ENCODE measurements at places on chromosomes 11 and 22.

GRCh38 chr22:20948450-20948849, 18.6 kb upstream of the AIFM3 start:
- no peak for DNase-seq

GRCh38 chr11:122304973-122305372, 189.0 kb upstream of the BLID start:
- no peak for DNase-seq

GRCh38 chr11:22512457-22512856, 113.2 kb downstream of the FANCF start:
- no peak for DNase-seq

- DNase-seq = peak; percentile 81
Observed at GRCh38 chr11:65421794-65422632, 585 bp upstream of the NEAT1 start.

DNA sequence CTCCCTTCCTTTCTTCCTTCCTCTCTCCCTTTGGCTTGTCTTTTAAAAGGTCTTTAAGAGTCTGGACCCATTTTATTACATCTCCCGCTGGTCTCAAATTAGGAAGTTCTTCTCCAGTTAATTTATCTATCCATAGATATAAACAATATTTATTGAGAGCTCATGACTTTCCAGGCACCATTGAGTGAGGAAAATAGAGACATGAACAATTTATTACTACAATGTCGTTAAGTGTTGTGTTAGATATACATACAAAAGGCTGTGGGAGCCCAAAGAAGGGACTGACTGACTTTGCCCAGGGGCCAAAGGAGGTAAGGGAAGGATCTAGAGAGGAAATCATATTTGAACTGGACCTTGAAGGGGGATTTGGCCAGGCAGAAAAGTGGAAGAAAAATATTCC, 51.6 kb upstream of the DEUP1 start:
- no peak for DNase-seq

DNA sequence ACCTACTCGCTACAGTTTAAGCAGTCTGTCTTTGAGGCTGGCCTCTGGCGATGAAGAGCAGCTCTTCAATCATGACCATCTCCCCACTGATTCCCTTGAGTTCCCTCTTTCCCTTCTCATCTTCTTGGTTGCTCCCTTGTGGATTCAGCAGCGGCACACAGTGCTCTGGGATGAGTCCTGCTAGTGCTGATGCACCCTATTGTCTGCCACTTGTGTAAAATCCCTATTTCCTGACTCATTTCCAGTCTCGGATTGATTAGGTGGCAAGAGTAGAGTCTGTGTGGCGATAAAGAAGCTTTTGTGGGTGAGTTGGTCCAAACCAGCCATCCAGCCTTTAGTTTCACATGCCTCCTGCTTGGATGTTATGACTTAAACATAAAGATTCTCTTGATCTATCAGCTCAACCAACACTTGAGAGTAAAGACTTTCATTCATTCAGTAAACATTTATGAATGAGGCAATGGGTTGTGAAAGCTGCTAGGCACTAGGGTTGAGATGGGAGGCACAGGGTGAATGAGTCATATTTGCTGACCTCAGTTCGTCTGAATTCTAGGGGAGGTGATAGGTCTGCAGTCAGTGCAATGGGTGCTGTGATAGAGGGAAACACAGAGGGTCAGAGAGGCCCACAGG, 219.4 kb upstream of the RAG2 start:
- DNase-seq = no peak

DNA sequence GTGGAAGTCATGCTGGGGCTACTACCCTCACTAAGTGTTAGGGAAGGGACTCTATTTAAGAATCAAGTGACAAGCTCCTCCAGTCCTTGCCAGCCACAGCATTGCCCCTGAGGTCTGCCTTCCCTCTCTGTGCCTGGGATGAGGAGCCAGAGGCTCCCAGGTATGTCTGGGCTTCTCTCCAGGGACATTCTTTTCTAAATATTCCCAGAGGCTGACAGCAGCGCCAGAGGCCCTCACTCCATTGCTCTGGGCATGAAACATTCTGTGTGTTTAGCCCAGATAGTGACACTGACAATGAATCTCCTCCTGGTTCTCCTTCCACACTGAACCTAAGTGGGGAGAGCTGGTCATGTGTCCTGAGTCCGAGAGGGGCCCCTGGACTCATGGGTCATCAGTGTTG, 2.2 kb downstream of the OR51E1 start:
- no peak for DNase-seq

DNA sequence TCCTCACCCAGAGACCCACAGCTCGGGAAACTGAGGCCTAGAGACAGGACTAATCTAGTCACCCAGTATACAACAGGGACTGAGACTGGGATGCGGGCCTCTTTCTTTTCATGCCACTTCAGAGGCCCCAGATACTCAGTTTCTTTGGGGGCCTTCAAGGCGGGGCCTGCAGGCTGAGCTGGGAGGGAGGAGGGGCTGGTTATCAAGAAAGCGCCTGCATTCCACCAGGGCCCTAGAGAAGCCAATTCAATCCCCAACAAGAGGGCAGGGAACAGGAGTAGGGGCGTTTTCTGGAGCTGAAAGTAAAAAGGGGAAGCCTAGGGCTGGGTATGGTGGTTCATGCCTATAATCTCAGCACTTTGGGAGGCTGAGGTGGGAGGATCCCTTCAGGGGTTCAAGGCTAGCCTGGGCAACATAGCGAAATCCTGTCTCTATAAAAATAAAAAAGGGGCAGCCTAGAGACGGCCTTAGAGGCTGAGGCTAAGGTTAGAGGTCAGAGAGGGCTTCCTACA, 1.6 kb downstream of the ATG2A start:
- DNase-seq = no peak

DNA sequence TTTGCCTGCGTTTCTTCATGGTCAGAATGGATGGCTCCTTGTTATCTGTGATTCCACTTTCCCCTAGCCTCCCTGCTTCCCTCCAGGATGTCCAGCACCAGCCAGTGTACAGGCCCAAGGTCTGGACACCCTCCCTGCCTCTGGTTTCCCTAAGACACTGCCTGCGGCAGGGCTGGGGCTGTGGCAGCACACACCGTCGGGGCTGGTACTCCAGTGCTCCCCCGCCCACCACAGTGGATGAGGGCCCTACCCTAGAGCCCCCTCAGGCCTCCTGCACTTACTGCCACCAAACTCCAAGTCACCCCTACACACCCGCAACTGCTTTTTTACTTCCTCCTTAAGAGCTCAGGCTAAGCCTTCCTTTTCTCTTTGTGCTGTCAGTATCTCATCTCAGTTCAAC, 28.9 kb downstream of the ZNF214 start:
- no peak for DNase-seq

DNA sequence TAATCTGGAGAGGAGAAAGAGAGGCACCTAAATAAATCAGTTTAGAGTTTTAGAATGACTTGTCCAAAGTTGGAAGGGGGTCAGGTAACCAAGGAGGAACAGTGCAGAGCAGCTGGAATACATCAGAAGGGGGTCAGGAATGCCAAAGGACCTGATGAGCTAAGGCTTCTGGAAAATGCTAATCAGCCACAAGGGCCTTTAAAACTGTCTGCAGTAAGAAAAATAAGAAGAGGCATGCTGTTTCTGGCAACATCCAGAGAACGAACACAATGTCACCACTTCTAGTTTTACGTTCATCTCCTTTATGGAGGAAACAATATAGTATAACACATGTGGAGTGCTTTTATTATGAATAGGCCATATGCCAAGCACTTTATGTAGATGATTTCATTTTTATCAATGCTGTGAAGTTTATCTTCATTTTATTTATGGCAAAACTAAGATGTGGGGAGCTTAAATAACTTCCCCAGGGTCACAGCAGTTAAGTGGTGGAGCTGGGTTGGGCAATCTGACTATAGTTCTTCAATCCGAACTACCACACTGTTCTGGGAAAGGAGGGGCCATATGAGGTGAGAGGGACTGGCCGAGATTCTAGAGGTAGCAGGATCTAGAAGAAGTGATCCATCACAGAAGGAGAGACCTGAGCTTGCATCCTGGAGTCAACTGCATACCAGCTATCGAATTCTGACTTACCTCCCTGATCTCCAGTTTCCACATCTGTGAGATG, 22.6 kb downstream of the ACO2 start:
- no peak for DNase-seq

DNA sequence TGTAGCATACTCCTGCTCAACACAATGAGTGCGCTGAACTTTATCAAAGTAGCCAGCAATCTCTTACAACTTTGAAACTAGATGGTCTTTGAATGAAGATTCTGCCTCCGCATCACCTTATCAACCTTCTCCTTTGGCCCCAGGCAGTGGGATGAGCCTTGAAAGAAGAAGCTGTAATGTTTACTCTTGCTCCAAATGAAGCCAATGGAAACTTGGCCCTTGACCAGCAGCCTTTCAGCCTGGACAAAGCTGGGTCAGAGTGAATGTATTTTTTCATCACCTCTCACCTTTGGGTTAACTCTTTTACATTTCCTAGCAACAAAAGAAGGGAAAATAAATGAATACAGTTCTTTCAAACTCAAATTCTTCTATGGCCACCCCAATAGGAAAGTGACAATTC, 359.1 kb downstream of the KCNA4 start:
- no peak for DNase-seq

GRCh38 chr22:19981171-19981960, 35.3 kb downstream of the ARVCF start:
- no peak for DNase-seq

- no peak for DNase-seq
Observed at GRCh38 chr11:69797156-69797555, 22.0 kb upstream of the FGF4 start.

DNA sequence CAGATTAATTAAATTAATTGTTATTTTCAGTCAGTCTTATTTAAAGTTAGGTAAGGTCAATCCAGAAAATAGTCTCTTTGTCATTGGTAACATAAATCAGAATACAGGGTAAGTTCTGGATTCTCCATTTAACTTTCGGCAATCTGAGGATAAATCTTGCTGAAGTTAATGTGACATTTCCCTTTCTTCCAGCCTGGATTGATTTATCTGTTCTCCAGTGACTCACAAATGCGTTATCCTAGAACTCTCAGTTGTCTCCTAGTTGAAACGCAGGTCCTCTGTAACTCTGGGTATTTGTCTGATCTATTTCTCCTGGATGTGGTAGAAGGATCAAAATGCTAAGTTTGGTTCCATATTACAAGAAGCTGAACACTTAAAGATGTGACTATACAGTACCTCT, 21.0 kb downstream of the OR51E1 start:
- peak; percentile 41 for DNase-seq

GRCh38 chr11:74672956-74673692, 58.1 kb downstream of the CHRDL2 start:
- peak; percentile 95 for DNase-seq

DNA sequence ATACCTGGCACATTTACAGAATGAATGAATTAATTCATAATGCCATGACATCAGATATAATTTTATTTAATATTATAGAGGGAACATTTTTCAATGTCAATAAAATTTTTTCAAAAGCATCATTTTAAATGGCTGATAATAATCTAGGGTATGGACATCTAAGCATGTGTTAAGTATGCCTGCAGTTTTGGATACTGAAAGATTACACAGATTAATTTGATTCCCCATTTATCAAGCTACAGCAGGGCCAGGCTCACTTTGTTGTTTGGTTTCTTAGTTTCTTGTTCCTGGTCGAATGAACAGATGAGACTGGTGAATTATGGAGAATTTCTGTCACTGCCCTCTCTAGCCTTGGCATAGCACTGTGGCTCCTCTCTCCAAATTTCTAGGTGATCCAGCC, 72.4 kb upstream of the E2F8 start:
- no peak for DNase-seq

DNA sequence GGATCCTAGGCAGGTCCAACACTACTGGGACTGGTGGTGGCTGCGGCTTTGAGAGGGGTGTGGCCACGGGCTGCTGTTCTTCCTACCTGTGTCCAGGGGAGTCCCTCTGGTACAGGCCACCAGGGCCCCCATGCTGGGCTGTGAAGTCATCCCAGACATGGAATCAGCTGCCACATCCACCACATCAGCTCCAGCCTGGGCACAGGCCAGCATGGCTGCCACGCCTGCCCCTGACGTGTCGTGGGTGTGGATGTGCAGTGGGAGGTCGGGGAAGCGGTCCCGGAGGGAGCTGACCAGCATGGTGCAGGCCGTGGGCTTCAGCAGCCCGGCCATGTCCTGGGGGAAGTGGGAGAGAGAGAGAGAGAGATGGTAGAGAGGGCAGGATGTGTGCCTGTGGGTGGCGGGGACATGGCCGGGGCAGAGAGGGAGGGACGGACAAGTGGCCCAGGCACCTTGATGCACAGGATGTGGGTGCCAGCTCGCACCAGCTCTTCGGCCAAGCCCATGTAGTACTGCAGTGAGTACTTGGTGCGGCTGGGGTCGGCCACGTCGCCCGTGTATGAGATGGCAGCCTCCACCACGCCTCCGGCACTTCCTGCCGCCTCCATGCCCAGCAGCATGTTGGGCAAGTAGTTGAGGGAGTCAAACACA, 6.2 kb upstream of the LRFN4 start:
- no peak for DNase-seq

GRCh38 chr11:45383224-45383623, 97.1 kb upstream of the SYT13 start:
- peak; percentile 32 for DNase-seq

GRCh38 chr11:128663824-128664223, 30.0 kb upstream of the FLI1 start:
- no peak for DNase-seq

- DNase-seq = no peak
Observed at GRCh38 chr11:15233371-15234165, 118.8 kb downstream of the INSC start.

- no peak for DNase-seq
Observed at GRCh38 chr11:134756811-134757540, 344.9 kb upstream of the B3GAT1 start.

DNA sequence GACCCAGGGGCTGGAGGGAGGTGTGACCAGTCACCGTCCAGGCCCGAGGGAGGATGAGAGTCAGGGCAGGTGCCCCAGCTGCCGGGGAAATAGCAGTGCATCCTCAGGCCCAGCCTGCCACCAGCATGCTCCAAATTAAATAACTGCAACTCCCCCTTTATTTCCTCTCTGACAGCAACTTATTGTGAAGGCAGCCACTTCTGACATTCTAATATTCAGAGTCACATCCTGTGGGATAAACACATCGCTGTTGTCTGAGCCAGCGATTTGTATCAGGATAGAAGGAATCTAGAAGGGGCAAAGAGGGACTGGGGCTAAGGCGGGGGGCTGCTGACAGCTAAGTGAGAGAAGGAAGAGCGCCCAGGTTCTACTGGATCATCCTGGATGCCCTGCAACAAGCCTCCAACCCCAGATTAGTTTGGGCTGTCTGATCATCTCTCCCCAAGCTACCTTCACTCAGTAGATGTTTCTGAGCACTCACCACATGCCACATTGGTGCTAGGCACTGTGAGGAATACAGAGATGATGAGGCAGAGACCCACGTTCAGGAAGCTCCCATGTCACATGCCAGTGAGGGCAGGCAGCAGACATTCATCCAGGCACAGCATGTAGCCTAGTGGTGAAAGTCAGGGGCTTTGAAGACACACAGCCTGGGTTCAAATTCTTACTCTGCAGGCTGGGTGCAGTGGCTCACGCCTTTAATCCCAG, 214.1 kb downstream of the BUD13 start:
- DNase-seq = peak; percentile 64

GRCh38 chr11:13335319-13335718, 57.7 kb downstream of the BMAL1 start:
- DNase-seq = peak; percentile 56

- DNase-seq = no peak
Observed at GRCh38 chr11:115525531-115526006, 21.4 kb upstream of the CADM1 start.

Measured in HTR-8/SVneo (cell line).